ENCODE measurements at places on chromosomes 6 and 20.
A peak's percentile ranks its signal among the peaks of the same experiment; 100 is the strongest.

DNA sequence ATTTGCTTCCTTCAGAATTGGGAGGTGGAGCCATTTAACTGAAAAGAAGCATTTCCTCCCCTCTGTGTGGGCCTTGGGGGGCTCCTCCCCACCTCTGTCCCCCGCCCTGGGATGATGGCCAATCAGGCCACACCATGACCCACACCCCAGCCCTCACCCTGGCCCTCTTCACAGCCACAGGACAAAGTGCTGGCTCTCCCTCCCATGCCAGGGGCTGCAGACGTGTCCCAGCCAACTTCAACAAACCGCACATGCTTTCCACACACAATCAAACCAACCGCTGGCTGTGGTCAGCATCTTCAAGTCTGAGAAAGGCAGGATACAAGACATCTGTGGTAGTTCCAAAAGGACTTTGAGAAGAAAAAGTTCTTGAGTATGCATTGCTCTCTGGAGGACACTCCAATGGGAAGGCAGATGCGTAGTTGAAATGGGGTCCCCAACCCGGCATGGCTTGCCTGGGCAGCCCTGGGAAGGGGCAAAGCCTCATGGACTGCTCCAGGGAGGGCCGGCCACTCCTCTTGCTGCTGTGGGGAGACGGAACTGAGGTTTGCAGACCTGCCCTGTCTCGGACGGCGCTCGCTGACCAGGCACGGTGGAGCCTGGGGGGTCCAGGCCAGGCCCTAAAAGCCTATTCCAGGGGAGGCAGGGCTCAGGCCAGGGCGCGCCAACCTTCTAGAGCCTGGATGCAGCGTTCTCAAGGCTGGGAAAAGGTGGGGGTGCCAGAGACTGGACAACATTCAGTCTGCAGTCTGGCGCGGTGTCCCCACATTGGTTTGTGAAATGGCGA lies 12.2 kb downstream of the TTLL2 start:
- no peak for DNase-seq

DNA sequence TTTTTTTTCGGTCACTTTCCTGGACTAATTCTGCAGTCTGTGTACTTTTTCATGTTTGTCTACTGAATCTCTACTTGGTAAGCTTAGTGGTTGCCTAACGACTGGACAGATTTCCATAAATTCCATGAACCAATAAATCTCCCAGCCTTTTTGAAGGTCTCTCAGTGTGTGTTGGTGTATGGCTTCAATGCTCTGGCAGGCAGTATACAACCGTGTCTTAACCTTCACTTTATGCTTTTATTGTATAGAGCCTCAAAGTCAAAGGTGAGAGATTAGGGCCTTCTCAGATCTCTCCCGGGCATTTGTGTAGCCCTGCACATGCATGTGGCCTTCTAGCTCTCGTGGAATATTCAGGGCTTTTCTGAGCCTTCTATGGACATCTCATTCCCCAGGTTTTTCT lies 14.3 kb upstream of the CMTR1 start:
- no peak for DNase-seq

- no peak for DNase-seq
Observed at GRCh38 chr20:53948383-53949318, 121.7 kb downstream of the BCAS1 start.

DNA sequence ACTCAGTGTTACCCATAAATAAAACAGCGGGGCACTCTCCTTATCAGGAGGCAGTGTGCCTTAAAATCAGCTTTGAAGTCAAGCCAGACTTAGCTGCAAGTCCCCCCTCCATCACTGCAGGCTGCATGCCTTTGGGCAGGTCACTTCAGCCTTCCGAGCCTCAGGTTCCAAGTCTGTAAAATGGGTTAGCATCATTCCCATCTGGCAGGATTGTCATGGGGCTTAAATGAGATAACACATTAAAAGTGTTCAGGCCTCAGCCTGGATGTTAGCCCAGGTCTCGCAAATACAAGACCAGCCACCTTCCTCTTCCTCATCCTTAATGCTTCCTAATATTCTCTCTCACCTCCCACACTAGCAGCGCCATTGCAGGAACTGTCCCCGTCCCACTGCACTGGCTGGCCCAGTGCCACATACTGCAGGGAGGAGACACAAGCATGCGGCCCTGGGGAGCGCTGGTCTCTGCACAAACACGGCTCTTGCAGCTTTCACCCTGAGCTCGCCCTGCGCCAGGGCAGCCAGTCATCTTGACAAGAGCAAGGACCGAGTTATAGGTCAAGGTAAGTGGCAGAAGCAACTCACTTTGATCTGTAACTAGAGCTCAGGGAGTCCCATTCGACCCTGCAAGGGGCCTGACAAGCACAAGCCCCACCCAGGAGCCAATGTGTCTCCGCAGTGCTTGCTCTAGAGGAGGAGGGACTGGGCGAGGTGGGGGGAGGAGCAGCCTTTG lies 564.6 kb upstream of the AGPAT4 start:
- peak; percentile 71 for DNase-seq

GRCh38 chr6:157063923-157064322 lies 259.4 kb downstream of the TMEM242 start:
- DNase-seq = no peak

DNA sequence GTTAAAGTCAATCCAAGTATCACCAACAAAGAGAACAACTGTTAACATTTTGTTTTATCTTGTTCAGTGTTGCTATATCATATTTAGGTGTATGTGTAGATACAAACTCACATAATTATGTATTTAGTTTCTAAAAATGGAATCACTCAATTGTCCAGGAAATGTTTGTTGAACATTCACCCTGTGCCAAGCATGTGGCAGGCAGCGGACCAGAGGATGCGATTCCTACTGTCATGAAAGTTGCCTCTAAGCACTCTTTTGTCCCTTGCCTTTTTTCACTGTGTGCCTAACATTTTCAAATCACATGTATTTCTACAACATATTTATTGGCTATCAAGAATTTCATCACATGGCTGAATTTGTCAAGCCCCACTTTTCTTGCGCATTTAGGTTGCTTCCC lies 16.9 kb upstream of the TGM2 start:
- no peak for DNase-seq

GRCh38 chr20:41334036-41334435 lies 6.6 kb upstream of the LPIN3 start:
- no peak for DNase-seq

GRCh38 chr6:106501960-106502371 lies 127.3 kb downstream of the RTN4IP1 start:
- no peak for DNase-seq

- no peak for DNase-seq
Observed at GRCh38 chr6:7389162-7389450, 436 bp downstream of the CAGE1 start.

- no peak for DNase-seq
Observed at GRCh38 chr20:58800134-58800871, 50.4 kb downstream of the GNAS-AS1 start.

DNA sequence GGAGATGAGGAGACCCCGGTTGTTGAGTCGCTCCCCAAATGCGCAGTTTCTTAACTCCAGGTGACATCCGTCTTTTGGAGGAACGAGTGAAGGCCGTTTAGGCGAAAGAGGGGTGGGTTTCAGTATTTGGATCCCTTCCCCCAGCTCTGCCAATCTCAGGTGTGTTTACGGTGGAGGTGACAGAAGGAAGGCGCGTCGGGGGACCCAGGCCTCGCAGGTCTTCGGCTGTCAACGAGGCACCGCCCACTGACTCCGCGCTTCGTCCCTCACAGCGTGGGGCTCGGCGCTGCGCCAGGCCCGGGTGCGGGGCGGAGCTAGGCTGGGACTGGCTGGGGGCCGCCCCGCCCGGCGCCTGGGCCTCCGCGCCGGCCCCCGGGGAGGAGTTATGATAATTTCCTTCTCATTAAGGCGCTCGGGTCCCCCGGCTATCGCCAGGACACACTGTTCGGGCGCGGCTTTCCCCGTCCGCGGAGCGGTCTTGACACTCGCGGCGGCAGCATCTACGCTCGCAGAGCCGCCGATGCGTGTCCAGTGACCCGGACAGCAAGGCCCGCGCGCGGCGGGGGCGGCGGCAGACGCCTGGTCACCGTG lies at the start of gene TFAP2C:
Gene TFAP2C, plus strand, starts transcription at position 434 of the 591 bp plus-strand sequence. CDS start 239 bp downstream, outside the sequence.
- peak; percentile 71 for DNase-seq

DNA sequence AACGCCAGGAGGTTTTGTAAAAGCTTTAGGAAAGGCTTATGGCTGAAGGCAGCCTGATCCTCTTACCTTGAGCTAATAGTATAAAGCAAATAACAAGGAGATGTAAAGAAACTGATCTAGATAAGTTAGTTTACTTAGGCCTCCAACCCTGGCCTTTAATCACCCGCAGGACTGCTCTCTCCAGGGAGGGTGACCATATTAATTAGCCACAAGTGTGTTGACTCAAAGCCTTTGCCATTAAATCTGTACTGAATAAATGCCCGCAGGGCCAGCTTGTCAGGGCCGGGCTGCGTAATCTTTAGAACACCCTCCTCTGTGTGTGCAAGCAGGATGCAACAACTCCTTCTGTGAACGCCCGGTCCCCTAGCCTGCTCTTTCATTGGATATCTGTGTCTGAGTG lies 6.1 kb upstream of the PRSS16 start:
- DNase-seq = no peak

DNA sequence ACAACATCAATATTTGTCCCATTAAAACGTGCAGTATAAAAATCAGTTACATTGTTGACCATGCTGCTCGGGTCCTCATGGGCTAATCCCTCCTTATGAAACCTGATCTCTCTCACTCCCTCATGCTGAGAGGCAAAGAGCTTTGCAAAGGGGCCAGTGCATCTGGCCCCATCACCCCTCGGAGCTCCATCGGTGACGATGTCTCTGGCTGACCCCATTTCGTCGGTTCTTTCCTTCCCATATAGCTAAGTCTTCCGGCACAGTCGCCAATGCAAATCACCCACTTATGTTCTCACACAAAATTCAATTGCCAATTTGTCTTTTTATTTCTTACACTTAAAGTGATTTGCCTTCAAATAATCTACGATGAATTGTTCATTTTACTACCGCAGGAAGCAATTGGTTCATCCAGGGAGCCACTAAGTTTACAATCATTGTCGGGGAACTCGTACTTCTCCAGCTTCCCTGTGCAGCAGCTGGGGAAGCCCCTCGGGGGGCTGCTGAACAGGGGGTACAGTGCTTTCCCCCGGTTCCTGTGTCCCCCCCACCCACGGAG lies 199.8 kb upstream of the CDH4 start:
- no peak for DNase-seq

DNA sequence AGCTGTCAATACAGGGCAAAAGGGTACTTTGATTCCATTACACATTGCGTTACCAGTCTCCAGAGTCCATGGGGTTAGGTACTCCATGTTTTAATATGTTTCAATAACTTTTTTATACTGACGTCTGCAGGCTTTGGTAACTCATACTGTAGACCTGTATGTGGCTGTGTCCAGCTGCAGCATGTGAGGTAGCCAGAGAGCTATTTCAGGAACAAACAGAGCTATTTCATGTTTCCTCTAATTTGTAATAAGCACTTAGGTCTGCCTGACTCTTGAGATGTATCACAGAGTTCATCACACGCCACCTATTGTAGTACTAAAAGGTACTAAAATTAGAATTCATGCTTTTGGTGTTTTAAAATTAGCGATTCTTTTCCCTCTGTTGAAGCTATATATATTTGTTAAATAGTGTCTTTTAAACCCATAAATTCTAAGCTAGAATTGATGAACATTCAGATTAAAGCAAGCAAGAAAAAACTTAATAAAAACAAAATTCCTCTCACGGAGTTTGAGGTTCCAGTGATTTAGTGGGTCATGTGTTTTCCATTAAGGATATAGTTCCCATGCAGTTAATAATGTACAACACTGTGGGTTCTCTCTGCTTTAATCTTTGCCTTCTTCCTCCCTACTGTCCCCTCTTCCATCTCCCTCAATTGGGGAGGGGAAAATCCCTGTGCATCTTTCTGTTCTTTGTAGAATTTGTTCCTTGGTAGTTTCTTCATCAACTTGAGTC lies 37.0 kb downstream of the FOXO3 start:
- no peak for DNase-seq

GRCh38 chr6:140867336-140867735 lies 1265.4 kb upstream of the GJE1 start:
- no peak for DNase-seq

DNA sequence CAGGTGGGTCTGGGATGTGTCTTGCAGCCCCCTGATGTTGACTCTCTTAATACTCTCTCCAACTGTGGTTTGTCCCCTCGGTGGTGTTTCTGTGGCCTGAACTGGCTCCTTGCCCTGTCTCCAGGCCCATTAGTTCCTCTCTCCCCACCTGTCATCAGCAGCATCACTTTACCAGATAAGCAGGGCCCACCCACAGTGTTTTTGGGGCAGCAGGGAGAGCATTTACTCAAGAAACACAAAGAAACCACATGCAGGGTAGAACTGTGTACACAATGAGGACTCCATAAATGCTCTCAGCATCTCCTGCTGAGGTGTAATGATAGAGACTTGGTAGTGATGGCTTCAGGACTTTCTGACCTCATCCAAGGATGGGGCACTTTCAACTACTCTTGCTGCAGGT lies 20.2 kb upstream of the MRPS18A start:
- DNase-seq = no peak

GRCh38 chr6:81694207-81694606 lies 58.3 kb downstream of the TENT5A start:
- DNase-seq = no peak

- no peak for DNase-seq
Observed at GRCh38 chr6:2491137-2491536, 245.7 kb upstream of the GMDS start.

GRCh38 chr6:69128411-69128810 lies 493.3 kb downstream of the ADGRB3 start:
- no peak for DNase-seq

- no peak for DNase-seq
Observed at GRCh38 chr20:757506-757905, 10.8 kb downstream of the SLC52A3 start.

DNA sequence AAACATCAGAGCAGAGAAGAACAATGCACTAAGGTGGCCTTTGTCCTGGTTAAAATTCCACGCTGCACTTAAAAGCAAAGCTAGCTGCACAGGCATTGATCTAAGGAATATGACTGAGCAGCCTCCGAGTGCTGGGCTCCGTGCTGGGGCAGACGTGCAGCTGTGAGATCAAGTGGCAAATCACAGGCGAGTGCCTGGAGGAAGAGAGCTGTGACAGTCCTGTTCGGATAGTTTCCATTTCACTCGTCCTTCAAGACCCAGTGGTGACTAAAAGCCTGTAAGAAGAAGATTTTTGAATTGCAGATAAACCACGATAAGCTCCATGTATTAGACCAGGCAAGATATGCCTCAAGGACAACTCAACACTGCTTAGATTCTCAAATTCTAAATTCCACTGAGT lies 247.9 kb downstream of the ANKRD60 start:
- no peak for DNase-seq

DNA sequence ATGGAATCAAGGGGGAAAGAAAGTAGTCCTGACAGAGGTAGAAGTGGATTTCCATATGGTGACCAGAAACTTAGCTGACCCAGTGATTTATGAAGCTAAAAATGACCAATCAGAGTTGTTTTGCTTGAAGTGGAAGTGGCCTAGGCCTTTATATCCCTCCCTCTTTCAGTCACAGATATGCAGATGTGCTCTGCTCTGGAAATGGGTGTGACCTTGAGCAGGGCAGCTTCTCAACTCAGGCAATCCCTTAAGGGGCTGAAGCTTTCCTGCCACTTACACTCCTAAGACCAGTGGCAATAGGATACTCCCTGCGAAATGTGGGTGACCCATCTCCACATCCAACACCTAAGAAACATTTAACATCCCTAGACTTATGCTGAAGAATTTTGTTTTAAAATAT lies 256.6 kb downstream of the EYS start:
- no peak for DNase-seq

GRCh38 chr6:132391391-132392269 lies 9.6 kb downstream of the MOXD1 start:
- DNase-seq = no peak

GRCh38 chr6:18308070-18308735 lies 43.9 kb upstream of the DEK start:
- DNase-seq = no peak

- DNase-seq = no peak
Observed at GRCh38 chr20:64108731-64109681, 1.6 kb upstream of the NPBWR2 start.
